ENCODE measurements at places on chromosomes 5 and 9.

DNA sequence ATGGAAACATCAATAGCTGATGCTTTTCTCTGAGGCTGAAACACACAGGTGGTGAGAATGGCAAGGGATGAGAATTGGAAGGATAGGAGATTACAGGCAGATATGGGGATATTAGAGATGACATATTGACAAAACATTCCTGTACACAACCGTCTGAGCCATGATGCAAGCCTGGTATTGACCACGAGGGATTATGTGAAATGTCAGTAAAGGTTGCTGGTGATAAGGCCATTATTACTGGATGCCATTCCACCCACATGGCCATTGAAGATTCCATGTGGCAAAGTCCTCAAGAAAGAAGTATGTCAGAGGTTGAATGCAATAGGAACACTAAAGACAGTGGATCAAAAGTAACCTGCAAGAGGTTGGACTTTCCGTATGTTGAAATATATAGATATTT, 15.7 kb downstream of the GRAMD2B start:
- DNase-seq, result no peak

GRCh38 chr9:5909976-5910375, 19.3 kb downstream of the MLANA start:
- no peak for DNase-seq

- DNase-seq, result no peak
Measured at GRCh38 chr5:56279979-56280378, 46.8 kb upstream of the ANKRD55 start.

DNA sequence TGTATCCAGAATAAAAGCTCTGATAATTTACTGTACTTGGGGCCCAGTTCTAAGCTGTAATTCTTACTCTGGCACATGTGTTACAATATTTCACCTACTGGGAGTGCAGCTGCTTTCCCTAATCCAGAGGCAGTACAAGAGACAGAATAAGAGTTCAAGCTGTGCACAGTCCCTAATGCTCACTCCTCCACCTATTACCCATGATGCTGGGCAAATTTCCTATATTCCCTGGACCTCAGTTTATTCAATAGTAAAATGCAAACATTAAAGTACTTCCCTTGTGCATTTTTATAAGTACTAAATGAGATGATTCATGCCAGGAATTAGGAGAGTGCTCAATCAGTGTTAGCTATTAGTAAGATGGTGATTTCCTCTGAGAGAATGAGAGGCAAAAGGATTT, 28.0 kb upstream of the TAF11L2 start:
- DNase-seq, result no peak

- no peak for DNase-seq
Measured at GRCh38 chr5:16134204-16134603, 45.4 kb downstream of the MARCHF11 start.

DNA sequence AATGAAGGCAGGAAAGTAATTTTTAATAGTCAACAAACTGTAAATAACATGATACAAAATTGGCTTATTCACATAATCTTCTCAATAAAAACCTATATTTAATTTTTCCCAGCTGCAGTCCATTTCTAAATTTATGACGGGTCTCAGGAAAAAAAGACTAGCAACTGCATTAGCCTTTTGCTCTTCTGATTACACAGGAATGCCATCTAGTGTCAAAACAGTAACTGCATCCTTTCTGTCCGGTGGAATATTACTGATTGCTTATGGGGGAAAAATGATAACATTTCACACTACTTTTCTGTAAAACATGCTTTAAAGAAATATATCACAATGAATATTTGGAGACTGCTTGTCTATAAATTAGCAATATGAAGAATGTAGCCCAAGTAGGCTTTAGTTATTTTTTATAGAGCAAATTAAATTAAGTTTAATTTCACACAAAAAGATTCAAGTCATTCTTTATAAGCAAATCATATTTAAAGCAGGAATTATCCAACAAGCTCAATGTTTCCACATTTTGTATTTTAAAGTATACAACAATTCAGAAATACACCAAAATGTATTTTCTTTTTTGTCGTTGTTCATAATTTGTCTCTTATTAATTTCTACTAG, 534.7 kb downstream of the CDH10 start:
- DNase-seq, result peak; percentile 50

- DNase-seq, result no peak
Measured at GRCh38 chr5:132475987-132476875, 14.3 kb downstream of the IRF1 start.

DNA sequence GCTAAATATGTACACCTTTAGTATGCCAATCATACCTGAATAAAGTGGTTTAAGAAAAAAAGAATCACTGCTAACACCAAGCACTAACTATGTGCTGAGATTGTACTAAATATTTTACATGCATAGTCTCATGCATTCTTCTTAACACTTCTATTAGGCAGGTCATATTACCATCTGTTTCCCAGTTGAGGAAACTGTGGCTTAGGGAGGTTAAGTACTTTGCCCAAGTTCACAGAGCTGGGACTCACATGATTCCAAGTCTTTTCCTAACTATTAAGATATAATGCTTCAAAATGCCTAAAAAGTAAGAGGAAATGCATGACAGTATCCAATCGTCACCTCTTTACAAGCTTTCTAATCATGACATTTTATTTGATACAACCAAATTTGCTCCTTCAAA, 69.2 kb upstream of the PLPP6 start:
- DNase-seq, result no peak

GRCh38 chr5:93892481-93892880, 151.1 kb upstream of the POU5F2 start:
- DNase-seq, result no peak

GRCh38 chr5:10222326-10222725, 27.4 kb downstream of the ATPSCKMT start:
- DNase-seq, result no peak

DNA sequence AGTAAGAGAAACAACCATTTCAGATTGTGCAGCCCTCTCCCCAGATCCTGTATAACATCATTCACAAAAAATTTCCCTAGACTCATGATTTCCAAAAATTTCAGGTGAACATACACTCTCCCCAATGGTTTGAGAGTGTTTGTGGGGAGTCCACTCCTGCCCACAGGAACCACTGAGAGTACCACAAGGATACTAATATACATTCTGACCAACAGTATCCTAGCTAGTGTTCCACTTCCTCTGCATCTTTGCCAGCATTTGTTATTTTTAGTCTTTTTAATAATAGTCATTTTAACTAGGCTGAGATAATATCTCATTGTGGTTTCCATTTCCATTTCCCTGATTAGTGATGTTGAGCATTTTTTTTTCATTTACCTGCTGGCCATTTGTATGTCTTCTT, 155.4 kb downstream of the DTWD2 start:
- DNase-seq, result no peak

DNA sequence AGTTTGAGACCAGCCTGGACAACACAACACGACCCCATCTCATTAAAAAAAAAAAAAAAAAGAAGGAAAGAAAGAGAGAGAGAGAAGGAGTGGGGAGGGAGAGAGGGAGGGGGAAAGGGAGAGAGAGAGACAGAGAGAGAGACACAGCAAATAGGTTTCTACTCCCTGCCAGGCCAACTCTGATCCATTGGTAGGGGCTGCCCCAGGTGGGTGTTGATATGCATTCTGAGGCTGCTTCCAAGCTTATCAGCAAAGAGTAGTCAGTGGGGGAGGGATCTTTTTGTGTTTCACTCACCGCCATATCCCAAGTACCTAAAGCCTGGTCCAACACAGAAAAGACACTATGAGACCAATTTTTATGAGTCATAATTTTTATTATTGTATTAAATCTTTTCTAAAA, 57.0 kb upstream of the SAP30L start:
- no peak for DNase-seq

DNA sequence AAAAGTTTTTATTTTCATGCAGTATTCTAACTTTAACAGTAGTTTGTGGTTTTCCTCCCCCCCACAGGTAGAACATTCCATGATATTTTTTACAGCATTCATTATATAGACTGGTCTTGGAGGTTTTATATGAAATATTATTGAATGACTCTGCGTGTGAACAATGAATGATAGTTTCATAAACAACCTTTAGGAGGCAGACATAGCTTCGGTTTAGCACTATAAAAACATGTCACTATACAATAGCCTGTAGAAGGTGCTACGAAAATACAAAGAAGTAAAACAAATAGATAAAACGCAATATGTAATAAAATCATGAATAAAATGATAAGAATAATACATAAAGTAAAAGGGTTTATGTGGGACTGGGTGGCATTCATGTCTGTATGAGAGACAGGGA, 8.5 kb downstream of the KLF4 start:
- DNase-seq, result no peak

- DNase-seq, result no peak
Measured at GRCh38 chr5:143933451-143933850, 121.5 kb downstream of the HMHB1 start.

GRCh38 chr5:177431317-177432142, 5.1 kb downstream of the GRK6 start:
- peak; percentile 60 for DNase-seq

- no peak for DNase-seq
Measured at GRCh38 chr5:62275581-62275980, 30.4 kb upstream of the KIF2A start.

DNA sequence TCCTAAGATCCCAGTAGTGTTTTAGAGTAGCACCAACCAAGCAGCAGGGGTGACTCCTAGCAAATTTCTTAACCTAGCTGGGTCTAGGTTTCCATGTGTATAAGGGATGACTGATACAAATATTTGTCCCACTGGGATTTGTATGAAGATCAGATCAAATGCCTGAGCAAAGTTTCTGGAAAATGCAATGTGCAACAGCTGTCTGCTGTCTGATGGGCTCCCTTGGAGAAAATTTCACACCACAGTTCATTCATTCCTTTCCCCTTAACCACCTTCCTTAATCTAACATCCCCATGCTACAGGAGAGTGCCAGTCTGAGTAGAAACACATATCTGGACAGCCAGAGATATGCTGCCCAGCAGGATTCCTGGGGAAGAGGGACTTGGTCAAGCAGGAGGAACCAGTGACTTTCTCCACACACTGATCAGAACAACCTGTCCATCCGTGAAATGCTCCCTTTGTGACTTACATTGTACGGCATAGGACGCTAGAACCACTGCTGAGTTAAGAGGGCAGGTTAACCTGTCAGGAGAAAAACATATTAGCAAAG, 53.3 kb downstream of the PTPN3 start:
- DNase-seq, result no peak

DNA sequence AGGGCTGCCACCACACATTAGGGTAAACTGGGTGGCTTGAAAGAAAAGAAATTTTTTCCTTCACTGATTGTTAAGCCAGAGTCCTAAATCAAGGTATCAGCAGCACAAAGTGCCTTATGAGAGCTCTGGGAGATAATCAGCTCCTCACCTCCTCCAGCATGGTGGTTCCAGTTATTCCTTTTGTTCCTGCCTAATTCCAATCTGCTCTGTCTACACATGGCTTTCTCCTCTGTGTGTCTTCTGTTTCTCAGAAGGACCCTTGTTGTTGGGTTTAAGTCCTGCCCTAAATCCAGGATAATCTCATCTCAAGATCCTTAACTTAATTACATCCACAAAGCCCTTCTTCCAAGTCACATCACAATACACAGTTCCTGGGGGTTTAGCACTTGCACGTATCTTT, 1352.0 kb upstream of the CDH9 start:
- no peak for DNase-seq

DNA sequence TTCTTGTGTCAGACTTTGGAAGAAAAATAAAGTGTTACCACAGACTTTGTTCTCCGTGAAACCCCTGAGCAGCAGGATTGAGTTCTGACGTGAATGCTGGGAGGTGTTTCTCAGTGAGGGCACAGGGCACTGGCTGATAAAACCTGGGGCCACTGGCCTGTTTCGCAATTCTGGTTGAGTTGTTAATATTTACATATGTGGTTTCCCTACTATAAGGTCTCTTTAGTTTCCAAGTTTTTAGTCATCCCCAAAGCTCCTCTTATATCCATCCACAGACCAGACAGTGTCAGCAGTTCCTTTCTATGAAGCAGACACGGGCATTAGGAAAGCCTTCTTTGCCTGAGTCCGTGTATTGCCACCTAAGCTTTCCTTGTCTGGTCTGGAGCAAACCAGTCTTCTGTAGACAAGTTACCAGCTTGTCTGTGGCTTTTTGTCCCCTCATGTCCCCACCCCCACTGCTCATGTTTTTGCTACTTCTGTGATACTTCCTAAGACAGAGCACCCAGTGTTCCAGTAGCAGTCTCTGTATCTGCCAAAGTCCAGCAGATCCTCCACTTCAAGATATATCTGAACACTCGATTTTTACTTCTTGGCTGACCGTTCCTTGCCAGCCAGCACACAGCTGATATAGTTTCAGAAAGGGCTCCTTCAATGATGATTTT, 42.0 kb downstream of the ACO1 start:
- peak; percentile 16 for DNase-seq

GRCh38 chr5:10632110-10632761, 68.4 kb downstream of the ANKRD33B start:
- DNase-seq, result no peak

- DNase-seq, result no peak
Measured at GRCh38 chr5:81212211-81212751, 20.8 kb upstream of the CKMT2 start.

GRCh38 chr5:104793031-104793754, 1230.6 kb upstream of the NUDT12 start:
- DNase-seq, result no peak

- DNase-seq, result no peak
Measured at GRCh38 chr9:73531658-73532057, 380.0 kb downstream of the ANXA1 start.

DNA sequence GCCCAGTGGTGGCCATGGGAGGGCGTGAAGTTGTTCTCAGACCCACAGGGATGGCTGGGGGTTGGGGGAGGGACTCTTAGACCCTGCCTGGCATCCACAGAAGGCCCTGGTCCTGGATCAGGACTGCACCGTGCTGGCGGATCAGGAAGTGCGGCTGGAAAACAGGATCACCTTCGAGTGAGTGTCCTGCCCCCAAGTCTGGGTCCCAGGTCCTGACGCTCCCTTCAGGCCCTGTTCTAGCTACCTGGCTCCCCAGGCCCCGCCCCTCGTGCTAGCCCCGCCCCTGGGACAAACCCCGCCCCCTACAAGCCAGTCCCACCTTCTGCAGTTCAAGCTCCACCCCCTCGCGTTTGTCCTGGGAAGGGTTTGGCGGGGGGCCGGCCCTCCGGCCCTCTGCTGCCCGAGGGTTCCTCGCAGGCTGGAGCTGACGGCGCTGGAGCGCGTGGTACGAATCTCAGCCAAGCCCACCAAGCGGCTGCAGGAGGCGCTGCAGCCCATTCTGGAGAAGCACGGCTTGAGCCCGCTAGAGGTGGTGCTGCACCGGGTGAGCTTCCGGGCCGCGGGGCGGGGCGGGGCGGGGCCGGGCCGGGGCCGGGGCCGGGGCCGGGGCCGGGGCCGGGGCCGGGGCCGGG, 12.9 kb downstream of the RGS14 start:
- DNase-seq, result peak; percentile 81

- peak; percentile 44 for DNase-seq
Measured at GRCh38 chr9:93172666-93173364, 11.1 kb upstream of the WNK2 start.

GRCh38 chr9:128454991-128455390, 815 bp upstream of the ODF2 start:
- DNase-seq, result no peak

Measured in cerebellar cortex (tissue), 1 donor.